ENCODE measurements at places on chromosomes 4 and X.

DNA sequence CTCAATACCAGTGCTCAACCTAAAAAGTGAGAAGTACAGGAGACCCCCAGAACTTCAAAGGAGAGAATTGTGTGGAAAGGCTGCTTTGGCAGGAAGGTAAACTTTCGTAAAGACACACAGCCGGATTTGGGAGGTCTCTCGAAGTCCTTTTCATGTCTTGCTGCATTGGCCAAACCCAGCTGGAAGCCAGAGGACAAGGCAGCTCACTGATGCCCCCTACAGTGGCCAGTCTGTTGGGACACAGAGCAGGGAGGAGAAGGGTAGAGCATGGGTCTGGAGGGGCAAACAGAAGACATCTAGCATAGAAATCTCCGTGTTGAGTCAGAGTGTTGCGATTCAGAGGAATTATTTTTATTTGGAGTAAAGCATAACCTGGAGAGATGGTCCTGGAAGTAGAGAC, 198.9 kb downstream of the ANK2 start:
- no peak for DNase-seq

- DNase-seq: no peak
These were observed 73.4 kb upstream of the PPP2R3B start for GRCh38 chrX:460116-460515.

GRCh38 chr4:6876440-6876839, 33.2 kb upstream of the TBC1D14 start:
- DNase-seq: no peak

DNA sequence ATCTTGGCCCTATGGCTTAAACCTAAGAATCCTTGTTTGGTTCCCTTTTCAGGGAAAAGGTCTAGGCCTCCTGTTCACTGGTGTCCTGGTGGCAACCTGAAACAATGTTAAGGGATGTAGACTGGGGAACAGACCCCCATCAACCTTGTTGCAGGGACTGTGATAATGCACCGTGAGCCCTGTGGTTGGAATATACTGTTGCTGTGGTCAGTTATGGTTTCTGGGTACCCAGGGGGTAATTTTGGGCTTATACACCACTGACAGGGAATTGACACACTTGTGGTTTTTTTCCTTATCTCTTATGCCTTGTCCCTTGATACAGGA, 64.0 kb upstream of the WDR1 start:
- no peak for DNase-seq

DNA sequence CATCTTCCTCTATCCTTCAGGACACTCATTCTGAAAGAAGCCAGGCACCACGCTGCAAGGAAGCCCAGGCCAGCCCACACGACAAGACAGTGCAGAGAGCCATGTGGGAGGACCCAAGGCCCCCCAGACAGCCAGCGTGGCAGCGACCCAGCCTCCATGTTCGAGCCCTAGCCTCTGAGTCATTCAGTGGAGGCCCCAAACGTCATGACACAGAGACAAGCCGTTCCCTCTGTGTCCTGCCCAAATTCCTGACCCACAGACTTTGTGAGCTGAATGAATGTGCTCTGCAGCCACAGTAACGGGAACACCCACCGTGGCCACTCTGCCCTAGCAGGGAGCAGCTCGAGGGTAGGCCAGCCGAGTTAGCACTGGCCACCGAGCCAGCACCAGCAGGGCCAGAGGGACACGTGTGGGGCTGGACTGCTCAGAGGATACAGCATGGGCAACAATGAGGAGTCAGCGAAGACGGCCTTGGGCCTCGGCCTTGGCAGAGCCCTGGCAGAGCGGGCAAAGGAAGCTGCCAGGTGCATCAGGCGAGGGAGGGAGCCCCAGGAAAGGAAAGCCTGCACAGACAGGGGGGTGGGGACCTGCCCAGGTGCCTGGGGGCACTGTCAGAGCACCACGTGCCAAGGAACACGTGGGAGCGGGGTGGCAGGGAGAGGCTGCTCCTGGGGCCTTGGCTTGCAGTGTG, 8.6 kb downstream of the BLOC1S4 start:
- no peak for DNase-seq

DNA sequence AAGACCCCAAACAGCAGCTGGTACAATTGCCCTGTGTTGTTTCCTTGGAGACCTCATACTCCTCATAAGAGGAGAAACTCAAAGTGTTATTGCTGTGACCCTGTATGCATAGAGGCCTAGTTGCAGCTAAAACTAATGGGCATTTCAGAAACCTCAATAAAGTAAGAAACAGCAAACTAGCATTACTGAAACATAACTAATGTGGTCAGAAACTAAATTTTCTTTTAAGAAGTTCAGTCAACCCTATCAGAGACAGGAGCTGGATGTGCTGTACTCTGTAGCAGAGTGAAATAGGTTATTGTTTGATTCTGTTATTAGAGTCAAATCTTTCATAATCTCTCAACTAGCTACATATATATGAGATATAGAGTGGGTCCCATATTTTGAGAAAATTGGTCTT, 257.5 kb upstream of the IRS4 start:
- DNase-seq: no peak

GRCh38 chrX:118714521-118714920, 12.9 kb upstream of the IL13RA1 start:
- DNase-seq: no peak

- no peak for DNase-seq
These were observed 11.7 kb downstream of the ALB start for GRCh38 chr4:73415807-73416238.

- DNase-seq: no peak
These were observed 117.9 kb downstream of the INPP4B start for GRCh38 chr4:142728233-142728632.

- DNase-seq: no peak
These were observed 451.2 kb downstream of the RAB28 start for GRCh38 chr4:13032936-13033335.

All from amniotic epithelial cell (primary cell).